Peyer's patch (tissue), 4 donors: ENCODE measurements at places on chromosomes 2 and 18.
A peak's percentile ranks its signal among the peaks of the same experiment; 100 is the strongest.

GRCh38 chr18:23077493-23078256 is 57.6 kb upstream of the CABLES1 start:
- H3K27me3 ChIP-seq = no peaks in the 10 kb centered on the region
- DNase-seq = no peak
- H3K4me1 ChIP-seq = peaks cover 9% of the 10 kb centered on the region
- H3K27ac ChIP-seq = no peak overlapping the region
- no peak overlapping the region for H3K4me3 ChIP-seq

DNA sequence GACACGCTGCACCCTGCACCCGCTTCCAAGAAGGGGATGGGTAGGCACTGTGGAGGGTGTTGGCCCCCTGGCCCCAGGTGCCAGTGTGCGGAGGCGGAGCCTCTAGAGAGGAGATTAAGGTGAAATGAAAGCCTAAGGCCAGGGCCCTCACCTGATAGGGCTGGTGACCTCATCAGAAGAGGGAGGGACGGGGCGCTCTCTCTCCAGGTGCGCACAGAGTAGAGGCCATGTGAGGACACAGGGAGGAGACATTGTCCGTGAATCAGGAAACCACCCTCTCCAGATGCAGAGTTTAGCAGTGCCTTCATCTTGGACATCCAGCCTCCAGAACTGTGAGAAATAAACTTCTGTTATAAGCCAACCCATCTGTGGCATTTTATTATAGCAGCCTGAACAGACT is 62.3 kb downstream of the PSMG2 start:
- no peaks in the 10 kb centered on the region for H3K27me3 ChIP-seq
- H3K4me1 ChIP-seq = no peaks in the 10 kb centered on the region
- DNase-seq = peak; percentile 64
- no peak overlapping the region for H3K4me3 ChIP-seq
- H3K36me3 ChIP-seq = no peaks in the 10 kb centered on the region

GRCh38 chr18:24837066-24837465 is 376.6 kb downstream of the HRH4 start:
- no peak for DNase-seq
- H3K4me1 ChIP-seq = no peaks in the 10 kb centered on the region
- H3K36me3 ChIP-seq = no peaks in the 10 kb centered on the region
- no peaks in the 10 kb centered on the region for H3K27me3 ChIP-seq
- no peak overlapping the region for H3K4me3 ChIP-seq

- H3K27ac ChIP-seq = peak overlapping the region; percentile 97
- peak; percentile 68 for DNase-seq
- H3K4me3 ChIP-seq = no peak overlapping the region
- no peaks in the 10 kb centered on the region for H3K27me3 ChIP-seq
- H3K36me3 ChIP-seq = no peaks in the 10 kb centered on the region
- peaks cover 10% of the 10 kb centered on the region for H3K4me1 ChIP-seq
Observed at GRCh38 chr2:136131484-136131960, 13.6 kb upstream of the CXCR4 start.

DNA sequence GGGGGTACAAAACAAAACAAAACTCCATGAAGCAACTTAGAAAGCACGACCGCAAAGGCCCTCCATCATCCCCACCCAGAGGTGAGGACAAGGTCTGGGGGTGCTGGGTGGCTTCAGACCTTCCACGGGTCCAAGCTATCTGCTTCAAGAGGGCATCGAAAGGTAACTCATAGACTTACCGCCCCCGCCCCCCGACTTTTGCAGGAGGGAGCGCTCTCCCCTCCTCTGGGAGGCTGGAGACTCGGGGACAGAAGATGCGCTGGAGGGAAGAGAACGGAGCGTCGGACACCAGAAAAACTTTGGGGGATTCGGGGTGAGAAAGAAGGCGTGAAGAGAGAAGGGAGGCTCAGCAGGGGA is 300 bp upstream of the STON1 start:
- H3K27ac ChIP-seq = peak overlapping the region; percentile 72
- H3K27me3 ChIP-seq = no peaks in the 10 kb centered on the region
- H3K36me3 ChIP-seq = no peaks in the 10 kb centered on the region
- H3K4me1 ChIP-seq = peaks cover 12% of the 10 kb centered on the region

- no peaks in the 10 kb centered on the region for H3K36me3 ChIP-seq
- no peaks in the 10 kb centered on the region for H3K27me3 ChIP-seq
- DNase-seq = no peak
- H3K4me3 ChIP-seq = no peak overlapping the region
Observed at GRCh38 chr2:70501728-70502127, 51.9 kb downstream of the TGFA start.

- no peak overlapping the region for H3K4me3 ChIP-seq
- DNase-seq = no peak
- peaks cover 28% of the 10 kb centered on the region for H3K36me3 ChIP-seq
Observed at GRCh38 chr2:187497858-187498463, 49.9 kb upstream of the CALCRL start.

GRCh38 chr2:239882331-239882732 is 142.8 kb downstream of the NDUFA10 start:
- no peak overlapping the region for H3K27ac ChIP-seq
- H3K36me3 ChIP-seq = no peaks in the 10 kb centered on the region
- no peaks in the 10 kb centered on the region for H3K27me3 ChIP-seq
- no peak overlapping the region for H3K4me3 ChIP-seq

DNA sequence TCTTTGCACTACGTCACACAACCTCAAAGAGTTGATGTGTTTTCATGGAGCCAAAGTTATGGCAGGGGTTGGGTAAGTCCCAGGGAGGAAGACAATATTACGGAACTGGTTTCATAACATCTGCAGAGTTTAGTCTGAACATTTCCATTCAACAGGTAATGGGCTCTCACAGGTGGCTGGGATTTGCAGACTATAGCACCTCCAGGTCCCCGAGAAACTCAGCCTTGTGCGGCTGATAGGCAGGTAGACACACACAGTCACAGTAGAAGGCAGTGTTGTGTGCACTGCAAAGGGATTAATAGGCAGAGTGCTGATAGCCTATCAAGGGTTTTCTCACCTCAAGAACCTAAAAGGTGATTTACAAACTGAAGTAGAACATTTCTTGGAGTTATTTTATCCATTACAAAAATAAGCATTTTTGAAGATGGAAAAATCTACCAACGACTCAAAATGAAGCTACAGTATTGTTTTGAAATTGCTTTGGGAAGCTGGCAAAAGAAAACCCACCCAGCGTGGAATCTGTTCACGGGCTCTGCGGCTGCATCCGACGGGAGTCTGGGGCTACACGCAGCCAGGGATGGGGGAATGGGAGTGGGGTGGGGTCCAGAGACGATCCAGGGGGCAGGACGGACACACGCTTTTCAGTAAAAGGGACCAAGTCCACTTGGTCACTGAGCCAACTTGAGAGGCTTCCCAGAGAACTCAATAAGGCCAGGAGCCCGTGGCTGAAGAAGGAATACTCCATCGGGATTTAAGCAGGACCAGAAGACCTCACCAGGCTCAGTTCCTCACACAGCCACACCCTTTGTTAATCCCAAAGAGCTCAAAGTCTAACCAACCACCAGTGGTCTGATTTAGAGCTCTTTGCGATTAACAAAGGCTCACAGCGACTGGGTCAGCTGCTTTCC is 82.9 kb downstream of the CHRNA1 start:
- H3K27me3 ChIP-seq = no peaks in the 10 kb centered on the region
- no peaks in the 10 kb centered on the region for H3K4me1 ChIP-seq
- peak overlapping the region; percentile 83 for H3K27ac ChIP-seq

DNA sequence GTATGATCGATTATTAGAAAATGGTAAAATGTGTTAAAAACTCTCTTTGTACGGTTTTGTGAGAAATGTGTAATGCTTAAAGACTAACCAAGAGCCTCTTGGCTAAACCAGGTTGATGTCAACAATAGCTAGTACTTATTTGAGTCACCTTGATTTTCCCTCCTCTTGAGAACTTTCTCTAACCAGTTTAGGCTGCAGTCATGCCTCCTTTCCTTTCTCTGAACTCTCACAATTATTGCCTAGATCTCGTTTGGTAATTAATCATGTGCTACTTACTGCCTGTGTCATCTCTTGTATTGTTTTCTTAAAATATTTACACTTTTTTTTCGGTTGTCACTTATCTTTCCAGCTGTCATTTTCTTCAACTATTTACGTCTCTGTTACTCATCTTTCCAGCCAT is 1.1 kb upstream of the EPC2 start:
- no peak overlapping the region for H3K27ac ChIP-seq
- no peaks in the 10 kb centered on the region for H3K27me3 ChIP-seq
- H3K4me1 ChIP-seq = no peaks in the 10 kb centered on the region
- no peaks in the 10 kb centered on the region for H3K36me3 ChIP-seq
- no peak for DNase-seq
- H3K4me3 ChIP-seq = peak overlapping the region; percentile 95

- H3K4me3 ChIP-seq = no peak overlapping the region
- no peak for DNase-seq
- no peaks in the 10 kb centered on the region for H3K36me3 ChIP-seq
- no peaks in the 10 kb centered on the region for H3K27me3 ChIP-seq
- H3K27ac ChIP-seq = no peak overlapping the region
- H3K4me1 ChIP-seq = no peaks in the 10 kb centered on the region
Observed at GRCh38 chr2:7132753-7133152, 215.5 kb downstream of the RNF144A start.

DNA sequence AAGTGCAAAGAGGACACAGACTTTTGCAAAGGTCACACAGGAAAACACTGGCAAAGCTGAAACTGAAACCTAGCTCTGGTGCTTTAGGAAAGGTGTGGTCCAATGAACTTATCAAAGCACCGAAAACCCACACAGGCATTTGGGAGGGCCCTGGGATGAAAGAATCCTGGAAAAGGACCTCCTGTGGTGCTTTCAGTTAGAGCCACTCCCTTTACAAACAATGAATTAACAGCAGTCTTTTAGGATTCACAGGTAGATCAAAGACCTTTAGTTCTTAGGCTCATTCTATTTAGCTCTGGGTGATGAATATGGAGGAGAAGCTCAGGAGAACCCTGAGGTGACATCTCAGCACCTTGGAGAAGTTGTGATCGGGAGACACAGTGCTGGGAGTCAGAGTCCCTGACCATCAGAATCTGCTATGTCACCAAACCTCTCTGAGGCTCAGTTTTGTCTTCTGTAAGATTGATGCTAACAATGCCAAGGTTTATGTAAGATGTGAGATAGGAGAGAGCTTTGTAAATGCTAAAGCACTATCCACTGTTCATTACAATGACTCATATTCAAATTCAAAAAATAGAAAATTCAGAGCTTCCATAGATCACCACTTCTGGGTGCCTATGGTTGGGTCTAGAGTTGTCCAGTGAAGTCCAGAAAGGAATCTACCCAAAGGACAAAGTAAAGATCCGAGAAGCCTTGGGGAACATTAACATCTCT is 39.3 kb downstream of the VSNL1 start:
- no peaks in the 10 kb centered on the region for H3K4me1 ChIP-seq
- no peak overlapping the region for H3K4me3 ChIP-seq
- no peaks in the 10 kb centered on the region for H3K36me3 ChIP-seq
- H3K27ac ChIP-seq = no peak overlapping the region

- H3K4me3 ChIP-seq = peak within 1 kb of the TSS; percentile 46
- H3K27ac ChIP-seq = peak within 1 kb of the TSS; percentile 68
- H3K4me1 ChIP-seq = peaks cover 6% of the 10 kb centered on the region
Observed at GRCh38 chr2:230924470-230925341, at the start of gene GPR55. Gene GPR55 (minus strand): TSS chr2:230925242. CDS start chr2:230910962, 14,280 bp downstream.

DNA sequence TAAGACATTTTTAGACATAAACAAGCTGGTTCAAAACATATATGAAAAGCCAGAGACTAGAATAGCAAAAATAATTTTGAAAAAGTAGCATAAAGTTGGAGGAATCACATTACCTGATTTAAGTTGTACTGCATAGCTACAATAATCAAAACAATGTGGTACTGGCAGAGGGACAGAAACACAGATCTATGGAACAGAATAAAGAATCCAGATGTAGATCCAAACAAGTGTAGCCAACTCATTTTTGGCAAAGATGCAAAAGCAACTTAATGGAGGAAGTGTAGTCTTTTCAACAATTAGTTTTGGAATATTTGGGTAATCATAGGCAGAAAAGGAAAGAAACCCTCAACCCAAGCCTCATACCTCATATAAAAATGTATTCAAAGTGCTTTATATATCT is 278.7 kb upstream of the ZNF521 start:
- no peaks in the 10 kb centered on the region for H3K36me3 ChIP-seq
- H3K27me3 ChIP-seq = no peaks in the 10 kb centered on the region
- H3K27ac ChIP-seq = no peak overlapping the region
- no peaks in the 10 kb centered on the region for H3K4me1 ChIP-seq
- DNase-seq = no peak

DNA sequence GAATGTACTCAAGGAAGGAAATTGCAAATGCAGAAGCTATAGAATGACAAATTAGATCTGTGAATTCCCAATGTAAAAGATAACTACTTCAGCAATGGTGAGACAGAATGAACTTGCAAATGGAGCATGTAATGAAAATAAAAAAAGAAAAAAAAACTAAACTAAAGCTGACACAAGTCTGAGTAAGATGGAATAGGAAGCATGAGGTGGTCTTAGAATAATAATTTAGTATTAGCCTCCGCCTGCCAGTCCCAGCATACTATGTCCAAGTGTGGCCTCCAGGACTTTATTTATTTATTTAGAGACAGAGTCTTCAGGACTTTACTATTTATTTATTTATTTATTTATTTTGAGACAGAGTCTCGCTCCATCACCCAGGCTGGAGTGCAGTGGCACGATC is 37.4 kb upstream of the SLC39A10 start:
- H3K36me3 ChIP-seq = no peaks in the 10 kb centered on the region
- H3K27ac ChIP-seq = no peak overlapping the region
- H3K4me1 ChIP-seq = no peaks in the 10 kb centered on the region

GRCh38 chr2:229749779-229750178 is 35.4 kb upstream of the DNER start:
- no peaks in the 10 kb centered on the region for H3K36me3 ChIP-seq
- H3K4me3 ChIP-seq = no peak overlapping the region
- H3K27me3 ChIP-seq = no peaks in the 10 kb centered on the region
- no peak for DNase-seq
- H3K4me1 ChIP-seq = no peaks in the 10 kb centered on the region

GRCh38 chr2:177282181-177282641 is 17.7 kb upstream of the NFE2L2 start:
- H3K27me3 ChIP-seq = no peaks in the 10 kb centered on the region
- no peak overlapping the region for H3K27ac ChIP-seq
- H3K4me1 ChIP-seq = no peaks in the 10 kb centered on the region
- no peak overlapping the region for H3K4me3 ChIP-seq
- H3K36me3 ChIP-seq = no peaks in the 10 kb centered on the region

GRCh38 chr2:20145497-20146193 is 79.3 kb downstream of the SDC1 start:
- no peaks in the 10 kb centered on the region for H3K27me3 ChIP-seq
- no peaks in the 10 kb centered on the region for H3K36me3 ChIP-seq
- H3K4me1 ChIP-seq = no peaks in the 10 kb centered on the region
- no peak for DNase-seq
- H3K27ac ChIP-seq = no peak overlapping the region
- H3K4me3 ChIP-seq = no peak overlapping the region

- H3K4me3 ChIP-seq = no peak overlapping the region
- H3K36me3 ChIP-seq = no peaks in the 10 kb centered on the region
- no peak overlapping the region for H3K27ac ChIP-seq
- H3K4me1 ChIP-seq = no peaks in the 10 kb centered on the region
Observed at GRCh38 chr2:232887171-232887850, 17.2 kb downstream of the SNORC start.

- H3K4me3 ChIP-seq = no peak overlapping the region
- no peaks in the 10 kb centered on the region for H3K27me3 ChIP-seq
- no peak for DNase-seq
- H3K27ac ChIP-seq = no peak overlapping the region
Observed at GRCh38 chr2:14516844-14517243, 115.7 kb upstream of the LRATD1 start.
